ENCODE measurements at places on chromosomes 4 and X.

- no peak for DNase-seq
Observed at GRCh38 chr4:178296669-178297068, 854.4 kb upstream of the AGA start.

DNA sequence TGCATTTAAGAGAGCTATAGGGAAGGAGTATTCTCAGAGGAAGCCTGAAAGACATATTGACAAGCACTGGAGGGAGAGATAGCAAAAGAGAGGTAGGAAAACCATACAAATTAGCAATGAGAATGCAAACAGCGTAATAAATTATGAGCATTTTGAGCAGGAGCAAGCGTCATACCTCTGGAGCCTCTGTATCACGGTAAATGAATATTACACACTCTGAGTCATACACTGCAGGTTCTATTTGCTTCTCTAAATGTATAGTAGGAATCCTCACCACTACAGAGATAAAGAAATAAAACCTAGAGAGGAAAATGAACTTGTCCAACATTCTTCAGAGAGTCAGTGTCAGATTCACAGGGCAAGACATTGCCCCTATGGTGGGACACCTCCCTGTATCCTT lies 46.4 kb upstream of the GABRE start:
- no peak for DNase-seq

DNA sequence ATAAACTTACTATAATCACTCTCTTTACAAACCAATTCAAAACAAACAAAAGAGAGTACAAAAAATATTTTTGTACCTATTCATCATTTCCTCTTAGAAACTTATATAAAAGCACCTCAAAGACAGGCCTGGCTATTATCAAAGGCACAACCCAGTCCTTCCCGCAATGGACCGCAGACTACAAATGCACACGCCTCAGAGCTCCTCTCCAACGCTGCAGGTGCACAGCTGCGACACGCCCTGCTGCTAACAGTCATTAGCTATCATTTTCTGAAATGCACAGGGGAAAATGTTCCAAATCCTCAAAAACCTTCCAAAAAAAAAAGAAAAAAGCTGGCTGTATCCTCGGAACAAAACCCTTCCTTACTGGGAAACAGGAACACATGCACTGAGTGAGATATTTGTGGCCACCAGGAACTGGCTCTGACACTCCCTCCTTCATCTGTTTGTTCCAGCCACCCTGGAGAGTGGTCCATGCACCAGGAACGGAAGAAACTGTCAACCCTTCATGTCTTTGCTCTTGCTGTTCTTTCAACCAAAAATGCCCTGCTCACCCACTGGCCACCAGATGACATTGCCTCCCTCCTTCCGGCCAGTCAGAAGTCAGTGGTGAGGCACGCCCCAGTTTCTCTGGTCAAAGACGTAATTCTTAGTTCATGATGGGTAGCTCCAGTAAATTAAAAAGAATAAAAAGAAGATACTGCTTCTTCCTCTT lies 16.7 kb downstream of the IRF2 start:
- no peak for DNase-seq

GRCh38 chr4:150117094-150117493 lies 38.8 kb downstream of the DCLK2 start:
- no peak for DNase-seq
